Endodermal cell (in vitro differentiated cells): ENCODE measurements at places on chromosomes 1 and 21. TPM values are rescaled to one million over a fixed set of nuclear protein-coding genes. Genes with fewer than 3 reads are reported as not detected.

DNA sequence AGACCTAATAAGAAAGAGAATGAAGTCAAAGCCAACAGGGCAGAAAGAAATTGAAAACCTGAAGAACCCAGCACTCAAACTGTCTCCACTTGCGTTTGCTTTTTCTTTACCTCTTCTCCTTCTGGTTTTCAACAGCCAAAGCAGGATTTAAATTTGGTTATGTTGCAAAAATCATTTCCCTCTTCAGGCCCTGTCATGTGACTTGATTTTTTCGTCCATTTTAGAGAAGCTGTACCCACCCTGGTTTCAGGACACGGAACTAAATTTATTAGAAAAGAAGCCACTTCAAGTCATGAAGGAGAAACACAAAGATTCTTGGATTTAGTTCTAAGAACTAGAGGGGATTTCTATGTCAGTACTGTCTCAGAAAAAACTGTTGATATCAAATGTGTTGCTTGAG lies 1.0 kb upstream of the SYNJ1 start:
- DNase-seq = no peak

GRCh38 chr1:199096591-199096990 lies 457.8 kb downstream of the PTPRC start:
- no peak for DNase-seq

GRCh38 chr1:24795236-24795635 lies 50.0 kb downstream of the CLIC4 start:
- no peak for DNase-seq

- DNase-seq = no peak
Observed at GRCh38 chr21:42017022-42017421, 6.9 kb upstream of the ZBTB21 start.

The SYT6 gene
- total RNA-seq = 4.4 and 6.3 TPM in 2 replicates

DNA sequence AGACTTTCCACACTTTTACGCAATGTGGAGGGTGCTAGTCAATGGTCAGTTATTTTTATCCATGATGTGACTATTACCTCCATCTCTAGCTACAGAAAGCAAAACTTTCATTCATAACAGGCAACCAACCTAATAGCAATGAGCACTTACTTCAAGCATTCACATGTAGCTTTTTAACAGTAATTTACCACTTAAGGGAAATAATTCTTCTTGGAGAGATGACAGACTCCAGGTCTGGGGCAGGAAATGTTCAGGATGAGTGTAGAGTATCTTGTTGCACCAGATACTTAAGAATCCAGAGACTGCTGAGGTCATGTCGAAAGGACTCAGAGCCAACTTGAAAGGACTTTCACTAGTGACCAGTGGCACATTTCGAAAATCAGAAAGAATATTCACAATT lies 347.6 kb downstream of the CHRM3 start:
- no peak for DNase-seq

- DNase-seq = no peak
Observed at GRCh38 chr1:230300322-230301301, 125.5 kb downstream of the PGBD5 start.
